ENCODE measurements at places on chromosomes 5 and 9. TPM values are rescaled to one million over a fixed set of nuclear protein-coding genes. Genes with fewer than 3 reads are reported as not detected.

Gene FOXD4L3
- total RNA-seq: not detected

Gene MTREX
- total RNA-seq: 138 TPM

GRCh38 chr5:17185349-17185748, 32.1 kb upstream of the BASP1 start:
- no peak for DNase-seq
- H3K4me1 ChIP-seq: no peaks in the 10 kb centered on the region
- H3K27me3 ChIP-seq: no peaks in the 10 kb centered on the region
- no peak overlapping the region for H3K27ac ChIP-seq
- no peak overlapping the region for H3K4me3 ChIP-seq

GRCh38 chr9:127175764-127176163, 53.3 kb upstream of the ANGPTL2 start:
- no peaks in the 10 kb centered on the region for H3K27me3 ChIP-seq
- peak overlapping the region; percentile 31 for H3K27ac ChIP-seq
- H3K36me3 ChIP-seq: no peaks in the 10 kb centered on the region
- H3K4me3 ChIP-seq: no peak overlapping the region
- DNase-seq: no peak
- H3K4me1 ChIP-seq: no peaks in the 10 kb centered on the region

DNA sequence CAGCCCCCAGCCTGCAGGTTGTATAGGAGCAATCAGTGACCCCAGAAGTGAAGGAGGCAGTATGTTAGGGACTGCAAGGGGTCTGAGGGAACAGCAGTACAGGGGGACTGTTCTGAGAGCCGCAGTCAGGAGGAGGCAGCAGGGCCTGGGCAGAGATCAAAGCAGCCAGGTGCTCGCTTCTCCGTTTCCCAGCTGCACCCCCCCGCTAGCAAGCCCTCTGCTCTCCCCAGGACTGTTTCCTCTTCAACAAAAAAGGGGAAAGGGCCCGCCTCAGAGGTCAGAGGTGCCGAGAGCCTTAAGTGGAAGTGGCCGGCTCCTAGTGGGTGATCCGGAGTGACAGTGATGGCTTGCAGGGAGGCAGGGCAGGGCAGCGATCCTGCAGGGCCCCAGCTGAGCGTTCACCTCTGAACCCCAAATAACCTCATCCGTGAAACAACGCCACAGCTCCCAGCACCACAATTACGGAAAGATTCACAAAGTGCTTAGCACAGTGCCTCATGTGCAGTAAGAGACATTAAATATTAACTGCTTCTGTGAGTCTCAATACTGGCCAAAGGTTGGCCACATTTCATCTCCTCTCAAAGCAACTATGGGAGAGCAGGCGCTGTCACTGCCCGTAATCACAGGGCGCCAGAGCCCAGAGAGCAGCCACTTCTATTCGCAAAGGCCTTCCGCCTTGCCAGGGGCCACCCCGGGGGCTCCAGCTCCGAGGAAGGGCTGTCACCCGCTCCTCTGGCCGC, 8.0 kb downstream of the CLPTM1L start:
- H3K27me3 ChIP-seq: no peaks in the 10 kb centered on the region
- DNase-seq: no peak
- no peak overlapping the region for H3K4me3 ChIP-seq
- no peaks in the 10 kb centered on the region for H3K36me3 ChIP-seq
- no peaks in the 10 kb centered on the region for H3K4me1 ChIP-seq
- no peak overlapping the region for H3K27ac ChIP-seq

Measured in uterus (tissue), 4 donors.